ENCODE measurements at places on chromosomes 7 and 10. TPM values are rescaled to one million over a fixed set of nuclear protein-coding genes. Genes with fewer than 3 reads are reported as not detected.

The DYDC2 gene
- not detected for total RNA-seq

DNA sequence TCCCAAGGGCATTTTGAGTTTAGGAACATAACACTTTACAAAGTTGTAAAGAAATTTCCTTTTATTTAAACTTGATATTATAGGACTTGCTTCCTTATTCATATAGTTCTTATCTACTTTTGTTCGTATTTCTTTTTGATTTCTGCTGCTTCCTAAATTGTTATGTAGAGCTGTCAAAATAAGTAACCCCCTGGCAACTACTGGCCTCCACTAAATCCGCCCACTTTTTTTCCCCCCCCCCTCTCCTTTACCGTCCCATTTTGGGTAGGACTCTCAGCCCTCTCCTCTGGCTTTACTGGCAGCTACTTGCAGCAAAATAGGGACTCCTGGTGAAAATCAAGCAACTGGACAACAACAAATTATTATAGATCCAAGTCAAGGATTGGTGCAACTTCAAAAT, 1.1 kb downstream of the SP4 start:
- DNase-seq: no peak
- peaks cover 31% of the 10 kb centered on the region for H3K4me1 ChIP-seq
- no peak overlapping the region for H3K27ac ChIP-seq
- H3K4me3 ChIP-seq: peak overlapping the region; percentile 79
- H3K36me3 ChIP-seq: peaks cover 5% of the 10 kb centered on the region

The SUN3 gene
- total RNA-seq: 1.3 TPM

GRCh38 chr7:31108097-31108657, 56.1 kb downstream of the ADCYAP1R1 start:
- no peaks in the 10 kb centered on the region for H3K36me3 ChIP-seq
- no peaks in the 10 kb centered on the region for H3K4me1 ChIP-seq
- no peak overlapping the region for H3K4me3 ChIP-seq
- no peak for DNase-seq
- H3K27ac ChIP-seq: no peak overlapping the region

- no peaks in the 10 kb centered on the region for H3K27me3 ChIP-seq
- DNase-seq: no peak
- no peaks in the 10 kb centered on the region for H3K36me3 ChIP-seq
- H3K4me3 ChIP-seq: no peak overlapping the region
These were observed 185.1 kb upstream of the AGK start for GRCh38 chr7:141366091-141366621.

The KCTD7 gene
- 31.7 TPM for total RNA-seq

The HYAL4 gene
- not detected for total RNA-seq

GRCh38 chr10:77841711-77842375, 84.7 kb downstream of the DLG5 start:
- no peak overlapping the region for H3K27ac ChIP-seq
- DNase-seq: no peak
- H3K4me3 ChIP-seq: no peak overlapping the region
- no peaks in the 10 kb centered on the region for H3K27me3 ChIP-seq
- peaks cover 14% of the 10 kb centered on the region for H3K4me1 ChIP-seq
- peaks cover 40% of the 10 kb centered on the region for H3K36me3 ChIP-seq

The DEPP1 gene
- not detected for total RNA-seq

The ATRNL1 gene
- not detected for total RNA-seq

GRCh38 chr7:66790196-66790595, 49.7 kb downstream of the RABGEF1 start:
- H3K4me3 ChIP-seq: no peak overlapping the region
- peak; percentile 38 for DNase-seq

All from natural killer cell (primary cell).